ENCODE measurements at places on chromosomes 4 and X.

- no peak for DNase-seq
Measured at GRCh38 chrX:50579955-50580354, 109.3 kb upstream of the DGKK start.

GRCh38 chr4:40377512-40378365, 42.6 kb downstream of the CHRNA9 start:
- DNase-seq, result no peak

GRCh38 chr4:138833974-138834373, 181.6 kb upstream of the NOCT start:
- no peak for DNase-seq

- no peak for DNase-seq
Measured at GRCh38 chr4:47597696-47598095, 112.6 kb downstream of the ATP10D start.

GRCh38 chr4:184384810-184385557, 89.4 kb downstream of the IRF2 start:
- DNase-seq, result no peak

DNA sequence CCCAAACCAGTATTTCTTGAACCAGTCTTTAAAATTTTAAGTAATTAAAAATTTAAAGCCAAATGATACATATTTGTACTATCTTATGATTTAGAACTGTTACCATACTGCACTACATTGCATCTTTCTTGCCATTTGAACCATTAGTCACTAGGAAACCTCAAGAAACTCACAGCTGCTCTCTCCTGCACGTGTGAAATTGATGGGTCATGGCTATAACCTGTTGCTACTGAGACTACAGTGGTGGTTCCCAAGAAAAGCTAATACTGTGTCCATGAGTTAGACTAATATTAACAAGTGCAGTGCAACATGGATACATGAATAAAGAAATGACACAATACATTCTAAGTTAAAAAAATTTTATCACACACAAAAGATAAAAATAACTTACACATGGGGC, 88.4 kb downstream of the PDE5A start:
- no peak for DNase-seq

- DNase-seq, result no peak
Measured at GRCh38 chrX:41718481-41719235, 5.3 kb upstream of the GPR82 start.

GRCh38 chr4:165502916-165503907, 124.4 kb downstream of the CPE start:
- DNase-seq, result no peak

- DNase-seq, result no peak
Measured at GRCh38 chrX:22360129-22360528, 87.4 kb downstream of the CBLL2 start.

DNA sequence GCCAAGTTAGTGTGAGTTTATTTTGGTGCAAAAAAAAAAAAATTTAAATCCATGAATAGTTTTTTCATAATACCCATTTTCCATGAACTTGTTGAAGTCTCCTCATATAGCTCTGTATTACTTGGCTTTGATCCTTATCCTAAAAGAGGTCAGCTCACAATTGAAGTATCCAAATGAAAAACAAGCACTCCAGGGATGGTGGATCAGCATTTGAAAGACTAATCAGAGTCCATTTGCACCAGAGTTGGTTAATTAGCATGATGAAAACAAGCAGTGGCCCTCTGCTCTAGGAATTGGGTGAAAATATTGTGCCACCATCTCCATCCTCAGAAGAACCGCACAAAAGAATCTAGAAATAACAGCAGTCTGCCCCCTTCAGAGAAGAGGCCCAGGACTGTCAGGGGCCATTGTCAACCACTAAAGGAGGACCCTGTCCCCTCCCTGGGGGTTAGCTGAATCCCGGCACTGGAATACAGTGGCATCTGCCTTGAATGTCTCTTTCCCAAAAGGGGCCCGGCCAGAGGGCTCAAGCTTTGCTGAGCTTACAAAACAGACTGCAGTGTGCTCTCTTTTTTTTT, 24.7 kb downstream of the SH3KBP1 start:
- no peak for DNase-seq

DNA sequence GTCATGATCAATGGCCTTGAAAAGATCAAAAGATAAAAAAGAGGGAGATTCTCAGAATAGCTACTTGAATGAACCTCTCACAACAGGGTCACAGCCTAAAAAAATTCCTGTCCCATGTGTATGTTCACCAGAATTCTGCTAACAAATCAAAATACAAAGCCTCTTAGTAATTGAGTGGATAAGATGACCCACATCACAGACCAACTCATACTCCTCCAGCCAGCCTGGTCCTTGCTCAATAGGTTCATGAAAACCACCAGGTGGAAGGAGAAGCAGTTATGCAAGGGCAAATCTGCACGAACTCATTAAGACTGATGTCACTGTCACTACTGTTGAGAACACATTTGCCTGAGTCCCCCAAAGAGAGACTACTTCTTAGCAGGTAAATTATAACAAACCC, 21.5 kb downstream of the WDFY3 start:
- DNase-seq, result no peak

- DNase-seq, result no peak
Measured at GRCh38 chrX:70636218-70636617, 191.6 kb downstream of the DLG3 start.

DNA sequence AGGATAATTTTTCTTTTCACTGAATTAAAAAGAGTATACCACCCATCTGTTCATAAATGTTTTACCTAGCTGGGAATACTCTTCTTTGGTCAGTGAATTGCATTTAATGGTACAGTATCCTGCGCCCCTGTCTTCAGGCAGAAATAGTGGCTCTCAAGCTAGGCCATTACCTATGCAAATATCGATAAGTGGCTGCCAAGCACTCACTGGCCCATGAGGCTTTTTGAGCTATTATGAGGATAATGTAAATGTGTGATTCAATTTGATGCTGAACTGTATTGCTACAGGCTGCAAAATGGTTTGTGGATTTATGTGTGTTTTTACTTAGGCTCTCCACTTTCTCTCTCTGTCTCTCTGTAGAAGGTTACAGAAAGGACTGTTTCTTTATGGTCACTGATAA, 30.1 kb upstream of the MTMR1 start:
- DNase-seq, result no peak

DNA sequence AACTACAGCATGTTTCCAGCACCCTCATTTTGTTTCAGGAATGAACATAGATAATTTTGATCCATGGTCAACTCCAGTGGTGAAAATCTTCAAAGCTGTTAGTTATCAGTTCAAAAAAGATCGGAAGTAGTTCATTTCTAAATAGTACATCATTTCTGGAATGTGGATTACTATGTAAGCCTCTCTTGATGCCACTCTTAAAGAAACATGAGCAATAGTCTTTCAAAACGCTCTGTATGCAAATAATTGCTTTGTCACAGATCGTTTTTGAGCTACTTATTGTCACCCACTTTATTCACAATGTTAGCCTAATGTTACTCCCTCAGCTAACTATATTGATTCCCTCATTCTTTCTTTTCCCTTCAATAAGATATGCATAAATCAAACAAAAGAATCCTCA, 65.7 kb downstream of the NEIL3 start:
- DNase-seq, result no peak

DNA sequence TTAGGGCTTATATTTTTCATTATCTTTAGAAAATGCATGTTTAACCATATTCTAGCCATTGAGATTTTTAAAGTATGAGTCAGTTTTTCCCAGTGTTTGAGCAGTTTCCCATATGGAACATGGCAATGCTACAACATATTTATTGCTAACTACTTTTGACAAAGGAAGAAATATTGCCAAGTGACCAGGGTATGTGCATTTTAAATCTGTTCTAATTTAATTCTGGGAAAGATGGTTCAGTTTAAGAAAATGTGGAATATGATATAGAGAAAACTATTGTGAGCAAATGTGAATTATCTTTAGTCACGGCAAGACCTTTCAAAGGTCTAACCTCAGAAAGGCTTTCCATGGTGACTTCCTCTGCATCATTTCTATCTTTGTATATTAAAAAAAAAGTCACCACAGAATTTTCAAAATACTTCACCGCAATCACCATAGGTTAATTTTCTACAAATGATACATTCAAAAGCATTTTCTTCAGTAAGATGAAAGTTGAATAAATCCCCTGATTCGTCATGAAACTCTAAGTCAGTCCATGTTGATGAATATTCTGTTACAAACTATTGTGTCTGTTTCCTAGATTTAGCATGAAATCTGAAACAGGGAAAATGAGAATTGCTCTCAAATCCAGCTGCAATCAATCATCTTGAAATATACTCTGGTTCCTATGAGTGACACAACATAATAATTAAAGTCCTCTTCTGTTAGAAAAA, 2349.0 kb upstream of the TENM3 start:
- no peak for DNase-seq

DNA sequence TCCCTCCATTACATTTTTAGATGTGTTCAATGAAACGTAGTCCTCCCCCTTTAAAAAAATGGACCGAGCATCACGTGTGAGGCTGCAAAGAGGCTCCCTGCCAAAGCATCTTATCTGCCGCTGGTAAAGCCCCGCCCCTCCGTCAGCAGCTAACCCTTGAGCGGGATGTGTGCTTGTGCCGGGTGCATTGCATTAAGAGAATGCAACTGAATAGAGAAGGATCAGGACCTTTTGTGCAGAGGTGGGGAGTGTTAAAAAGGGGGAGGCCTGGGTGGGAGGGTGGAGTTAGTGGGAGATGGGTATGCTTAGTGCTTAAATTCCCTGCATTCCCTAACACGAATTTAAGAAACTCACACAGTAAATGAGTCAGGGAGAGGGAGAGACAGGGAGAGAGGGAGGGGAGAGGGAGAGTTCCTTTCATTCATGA, 66.0 kb downstream of the TBL1X start:
- DNase-seq, result no peak

DNA sequence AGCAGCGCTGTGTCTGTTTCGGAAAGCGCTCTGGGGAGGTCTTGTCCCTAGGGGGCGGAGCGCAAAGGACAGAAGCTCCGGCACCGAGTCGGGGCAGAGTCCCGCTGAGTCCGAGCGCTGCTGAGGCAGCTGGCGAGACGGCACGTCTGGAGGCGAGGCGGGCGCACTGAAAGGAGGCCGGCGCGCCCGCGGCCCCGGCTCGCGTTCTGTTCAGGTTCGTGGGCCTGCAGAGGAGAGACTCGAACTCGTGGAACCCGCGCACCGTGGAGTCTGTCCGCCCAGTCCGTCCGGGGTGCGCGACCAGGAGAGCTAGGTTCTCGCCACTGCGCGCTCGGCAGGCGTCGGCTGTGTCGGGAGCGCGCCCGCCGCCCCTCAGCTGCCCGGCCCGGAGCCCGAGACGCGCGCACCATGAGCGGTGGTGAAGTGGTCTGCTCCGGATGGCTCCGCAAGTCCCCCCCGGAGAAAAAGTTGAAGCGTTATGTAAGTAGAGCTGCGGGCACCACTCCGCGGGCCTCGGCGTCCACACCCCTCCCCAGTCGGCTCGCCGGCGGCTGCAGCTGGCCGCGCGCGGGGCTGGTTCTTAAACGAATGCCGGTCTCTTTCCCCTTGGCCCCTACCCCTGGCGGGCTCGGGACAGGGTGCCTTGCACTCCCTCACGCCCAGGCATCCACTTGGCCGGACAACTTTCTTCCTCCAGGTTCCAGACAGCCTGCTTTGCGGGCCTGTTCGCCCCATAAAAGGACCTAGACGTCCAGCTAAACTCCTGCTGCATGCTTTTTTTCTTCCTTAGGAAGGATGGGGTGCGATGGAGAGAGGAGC, at the start of gene GAB1:
Gene GAB1, plus strand, starts transcription at position 96 of the 819 bp plus-strand sequence. Its CDS starts 313 bp downstream, at position 409.
- DNase-seq, result peak; percentile 71

DNA sequence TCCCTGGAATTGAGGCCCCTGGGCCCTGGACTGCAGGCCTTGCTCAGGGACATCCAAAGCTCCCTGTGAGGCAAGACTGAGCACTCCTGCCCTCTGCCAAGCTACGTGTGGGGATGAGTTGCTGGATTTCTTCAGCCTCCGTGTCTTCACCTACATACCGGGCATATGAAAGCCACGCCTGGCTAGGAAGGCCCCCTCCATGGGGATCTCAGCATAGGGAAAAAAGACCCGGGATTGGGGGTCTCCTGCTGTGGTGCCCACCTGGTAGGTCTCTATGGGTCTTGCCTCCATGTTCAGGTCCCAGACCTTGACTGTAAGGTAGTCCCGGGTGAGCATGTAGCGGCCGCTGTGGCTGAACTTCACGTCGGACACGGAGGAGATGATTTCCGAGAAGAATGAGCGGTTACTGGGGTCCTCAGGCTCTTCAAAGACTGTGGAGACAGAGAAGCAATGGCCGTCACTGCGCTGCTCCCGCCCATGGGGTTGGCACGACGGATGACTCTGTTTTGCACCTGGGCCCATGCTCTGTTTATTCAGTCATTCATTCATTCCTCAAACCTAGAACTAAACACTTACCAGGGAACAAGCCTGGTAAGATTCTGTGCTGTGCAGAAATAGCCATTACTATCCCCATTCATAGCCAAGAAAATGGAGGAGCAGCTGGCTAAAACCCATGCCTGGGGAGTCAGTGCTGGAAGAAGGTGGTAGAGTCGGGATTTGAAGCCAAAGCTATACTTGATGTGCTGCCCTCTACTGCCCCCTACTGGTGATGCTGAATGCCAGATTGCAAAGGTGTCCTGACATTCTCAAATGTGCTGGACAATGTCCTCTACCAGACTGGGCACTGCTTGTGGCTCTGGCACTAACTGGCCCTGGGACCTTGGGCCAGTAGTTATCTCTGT, 63.9 kb downstream of the WFS1 start:
- DNase-seq, result no peak

- DNase-seq, result no peak
Measured at GRCh38 chr4:147928400-147928799, 196.5 kb downstream of the ARHGAP10 start.

DNA sequence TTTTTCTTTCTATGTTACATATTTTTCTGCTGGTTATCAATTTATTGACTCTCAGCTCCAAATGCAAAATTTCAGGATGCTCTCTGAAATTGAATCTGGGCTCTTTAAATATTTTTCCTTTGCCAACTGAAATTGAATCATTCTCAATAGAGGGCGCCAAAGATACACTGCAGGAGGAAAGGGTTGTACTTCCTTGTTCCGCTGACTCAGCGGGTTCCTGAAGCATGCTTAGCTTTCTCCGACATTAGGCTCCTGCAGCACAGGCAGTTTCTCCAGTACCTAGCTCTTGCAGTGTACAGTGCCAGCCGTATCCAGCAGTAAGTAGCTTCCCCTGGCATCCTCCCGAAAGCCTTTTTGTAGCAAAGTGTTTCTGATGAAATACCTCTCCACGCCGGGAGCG, 28.8 kb upstream of the CFAP47 start:
- DNase-seq, result no peak

GRCh38 chr4:1852904-1853623, 2.9 kb downstream of the LETM1 start:
- DNase-seq, result no peak

DNA sequence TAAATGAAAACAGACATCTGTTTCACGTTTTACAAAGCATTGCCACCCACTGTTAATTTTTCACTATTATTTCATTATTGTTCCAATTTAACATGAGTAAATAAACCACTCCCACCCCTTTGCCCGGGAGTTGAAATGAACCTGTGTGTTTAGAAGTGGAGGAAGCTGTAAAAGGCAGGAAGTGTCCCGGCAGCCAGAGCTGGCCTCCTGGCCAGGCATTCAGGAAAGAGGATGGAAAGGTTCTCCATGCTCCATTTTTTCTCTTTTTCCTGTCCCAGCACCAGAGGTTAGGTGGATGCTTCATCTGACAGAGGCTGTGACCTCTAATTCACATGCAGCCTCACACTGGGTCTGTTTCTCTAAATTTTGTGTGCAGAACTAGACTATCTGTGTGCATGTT, 55.5 kb upstream of the LNX1 start:
- no peak for DNase-seq

- DNase-seq, result no peak
Measured at GRCh38 chrX:53262918-53263394, 18.4 kb downstream of the IQSEC2 start.
